ENCODE measurements at places on chromosomes 7 and 10.

DNA sequence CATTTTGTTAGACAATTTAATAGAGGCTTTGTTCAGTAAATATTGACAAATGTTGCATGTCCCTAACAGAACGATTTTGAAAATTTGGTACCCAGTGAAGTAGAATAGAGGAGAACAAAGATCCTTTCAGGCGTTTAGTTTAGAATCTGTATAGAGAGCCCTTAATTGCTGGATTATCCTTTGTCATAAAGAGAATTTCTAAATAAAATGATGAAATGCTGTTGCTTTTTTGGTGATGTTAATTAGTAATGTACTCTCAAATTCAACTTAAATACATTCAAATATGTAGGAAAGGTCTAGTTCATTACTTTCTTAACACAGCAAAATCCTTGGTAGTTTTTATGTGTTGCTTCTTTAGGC, 1.2 kb downstream of the LUC7L2 start:
- no peak for DNase-seq

DNA sequence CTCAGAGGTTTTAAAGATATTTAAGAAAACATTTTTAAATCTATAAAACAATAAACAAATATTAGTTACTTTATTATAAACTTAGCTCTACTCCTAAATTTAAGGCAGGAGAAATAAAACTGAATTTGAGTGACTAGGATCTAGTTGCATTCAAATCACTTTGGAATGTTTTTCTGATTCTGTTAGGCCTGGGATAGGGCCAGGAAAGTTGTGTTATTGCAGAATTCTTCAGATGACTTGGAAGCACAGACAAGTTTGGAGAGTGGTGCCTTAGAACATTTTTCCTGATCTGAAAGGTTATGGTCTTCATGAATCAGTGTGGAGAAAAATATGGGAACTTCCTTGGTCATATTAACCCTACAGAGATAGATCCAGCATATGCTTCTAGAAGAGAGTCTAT, 15.6 kb upstream of the SLC25A13 start:
- DNase-seq, result no peak

DNA sequence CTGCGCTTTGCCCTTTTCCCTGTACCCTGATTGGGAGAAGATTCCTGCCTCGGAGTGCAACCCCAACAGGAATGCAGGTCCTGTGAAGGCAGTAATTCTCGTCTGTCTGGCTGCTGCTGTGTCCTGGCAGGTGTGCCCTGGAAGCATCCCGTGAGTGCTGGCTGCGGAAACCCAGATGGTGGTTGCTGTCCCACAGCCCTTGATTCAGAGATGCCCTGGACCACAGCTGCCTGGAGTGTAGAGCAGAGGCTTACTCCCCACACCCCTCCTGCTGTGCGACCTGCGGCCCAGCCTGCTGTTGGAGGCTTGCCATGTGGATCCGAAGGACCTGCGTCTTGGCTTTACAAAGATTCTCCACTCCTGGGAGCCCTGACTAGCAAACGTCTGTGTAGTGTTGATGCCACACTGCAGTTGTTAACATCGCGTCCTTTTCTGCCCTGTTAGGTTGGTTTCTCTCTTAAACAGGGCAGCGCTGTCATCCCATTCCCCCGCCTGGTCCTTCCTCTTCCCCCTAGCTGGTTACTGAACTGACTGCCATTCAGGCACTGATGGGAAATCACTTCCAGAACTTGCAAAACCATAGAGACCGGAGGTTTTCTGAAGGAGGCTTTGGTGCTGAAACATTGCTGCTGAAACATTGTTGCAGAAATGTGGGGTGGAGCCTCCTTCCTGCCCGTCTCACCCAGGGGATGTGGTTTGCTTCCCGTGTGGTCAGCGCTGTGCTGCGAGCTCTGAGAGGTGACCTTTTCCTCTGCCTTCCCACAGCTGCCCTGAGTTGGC, 53.3 kb downstream of the DNAJB6 start:
- DNase-seq, result no peak

GRCh38 chr10:76337641-76338040, 906.2 kb downstream of the LRMDA start:
- DNase-seq, result no peak

DNA sequence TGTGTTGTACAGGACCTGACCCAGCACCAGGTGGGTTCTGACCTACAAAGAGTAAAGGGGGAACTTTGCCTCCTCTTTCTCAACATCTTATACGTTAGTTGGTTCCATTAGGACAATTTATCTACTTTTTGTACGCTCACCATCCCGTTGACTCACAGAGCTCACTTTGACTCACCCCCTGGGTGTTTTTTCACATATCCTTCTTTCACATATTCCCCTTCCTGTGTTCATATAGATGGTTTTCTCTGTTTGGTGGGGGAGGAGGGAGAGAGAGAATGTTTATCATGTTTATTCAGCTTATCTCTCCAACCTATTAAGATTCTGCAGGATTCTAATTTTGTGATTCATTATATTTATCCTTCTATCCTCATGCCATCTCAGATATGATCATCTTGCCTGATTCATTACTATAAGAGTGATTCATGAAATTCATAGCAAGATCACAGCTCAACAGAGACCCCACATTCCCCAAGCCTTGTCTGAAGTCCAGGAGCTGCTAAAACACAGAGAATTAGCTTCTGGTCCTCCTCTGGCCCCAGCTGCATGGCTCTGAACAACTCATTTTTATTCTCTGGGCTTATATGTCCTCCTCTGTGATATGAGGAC, 37.2 kb downstream of the PRSS2 start:
- DNase-seq, result no peak

GRCh38 chr10:69061305-69062161, 26.4 kb upstream of the SRGN start:
- DNase-seq, result peak; percentile 85

DNA sequence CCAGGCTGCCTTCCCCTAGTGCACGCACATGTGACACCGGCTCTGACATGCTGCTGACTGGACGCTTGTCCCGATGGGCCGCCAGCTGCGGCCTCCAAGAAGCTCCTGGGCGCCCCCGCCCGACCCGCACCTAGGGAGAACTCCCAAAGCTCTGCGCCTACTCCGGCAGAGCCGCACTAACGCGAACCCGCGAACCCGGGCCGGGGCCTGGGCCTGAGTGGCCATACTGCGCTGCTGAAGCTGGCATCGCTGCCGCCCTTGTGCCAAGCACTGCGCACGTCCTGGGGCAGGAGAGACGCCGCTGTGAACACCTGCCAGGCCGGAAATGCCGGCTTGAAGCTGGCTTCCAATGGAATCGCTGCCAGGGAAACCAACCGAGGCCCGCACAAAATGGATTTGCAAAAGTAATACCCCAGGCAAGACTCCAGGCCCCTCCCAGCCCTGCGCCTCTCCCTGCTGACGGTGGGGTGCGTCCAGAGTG, 85.1 kb downstream of the WASHC2A start:
- no peak for DNase-seq

DNA sequence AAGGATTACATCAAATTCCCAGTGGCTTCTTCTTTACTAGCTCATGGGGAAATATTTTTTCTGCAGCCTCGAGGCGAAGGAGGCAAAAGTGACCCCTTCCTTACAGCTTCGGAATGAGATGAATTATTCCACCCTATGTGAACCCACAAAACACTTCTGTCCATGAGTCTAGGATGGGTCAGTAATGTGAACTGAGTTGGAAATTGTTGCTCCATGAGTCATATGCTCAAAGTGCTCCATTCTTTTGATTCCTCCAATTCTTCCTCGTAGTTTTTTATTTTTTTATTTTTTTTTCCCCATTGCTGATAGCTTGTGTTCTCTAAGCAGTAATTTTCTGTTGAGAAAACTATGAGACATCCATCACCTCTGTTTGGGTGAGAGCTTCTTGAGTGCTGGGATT, 31.7 kb upstream of the FAM204A start:
- no peak for DNase-seq

DNA sequence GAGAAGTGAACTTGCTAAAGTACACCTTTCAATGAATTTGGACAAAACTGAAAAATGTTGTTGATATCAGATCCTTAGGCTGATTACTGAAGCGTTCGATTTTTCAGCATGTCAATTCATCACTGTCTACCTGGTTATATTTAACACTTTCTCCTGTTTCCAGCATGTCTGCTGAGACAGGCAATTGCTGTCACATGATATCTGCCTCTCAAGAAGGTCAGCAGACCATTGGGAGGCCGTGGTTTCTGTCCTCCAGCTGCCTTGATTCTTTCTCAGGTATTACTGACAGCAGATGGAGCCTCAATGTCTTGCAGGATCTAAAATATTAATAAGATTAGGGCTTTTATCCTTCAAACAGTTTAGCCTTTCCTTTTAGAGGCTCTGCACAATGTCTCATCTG, 127.5 kb downstream of the SNX10 start:
- no peak for DNase-seq

GRCh38 chr10:59752278-59752940, 846 bp downstream of the MRLN start:
- DNase-seq, result no peak

DNA sequence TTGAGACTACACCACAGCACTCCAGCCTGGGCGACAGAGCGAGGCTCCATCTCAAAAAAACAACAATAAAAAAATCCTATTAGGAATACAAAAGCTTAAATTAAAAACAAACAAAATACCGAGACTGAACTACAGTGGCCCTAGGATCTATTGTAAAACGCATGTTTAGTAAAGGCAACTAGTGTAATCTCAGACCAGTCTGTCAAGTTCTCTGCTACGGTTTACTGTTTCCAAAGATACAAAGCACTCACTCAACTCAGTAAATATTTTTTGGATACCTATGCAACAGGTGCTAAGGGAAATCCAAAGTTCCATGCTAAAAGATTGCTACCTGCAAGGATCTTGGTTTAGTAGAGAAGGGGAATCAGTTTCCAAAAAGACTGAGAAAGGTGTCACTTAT, 3.4 kb upstream of the MIOS start:
- DNase-seq, result no peak
